Putamen (tissue), 1 donor: ENCODE measurements at places on chromosomes 6 and 20.

DNA sequence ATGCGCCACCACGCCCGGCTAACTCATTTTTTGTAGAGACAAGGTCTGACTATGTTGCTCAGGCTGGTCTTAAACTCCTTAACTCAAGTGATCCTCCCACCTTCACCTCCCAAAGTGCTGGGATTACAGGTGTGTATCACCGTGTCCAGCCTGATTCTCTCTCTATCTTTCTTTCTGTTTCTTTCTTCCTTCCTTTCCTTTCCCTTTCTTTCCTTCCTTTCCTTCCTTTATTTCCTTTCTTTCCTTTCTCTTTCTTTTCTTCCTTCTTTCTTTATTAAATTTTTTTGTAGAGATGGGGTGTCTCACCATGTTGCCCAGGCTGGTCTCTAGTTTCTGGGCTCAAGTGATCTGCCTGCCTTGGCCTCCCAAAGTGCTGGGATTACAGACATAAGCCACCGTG lies 38.7 kb upstream of the MTHFD1L start:
- no peak for DNase-seq

DNA sequence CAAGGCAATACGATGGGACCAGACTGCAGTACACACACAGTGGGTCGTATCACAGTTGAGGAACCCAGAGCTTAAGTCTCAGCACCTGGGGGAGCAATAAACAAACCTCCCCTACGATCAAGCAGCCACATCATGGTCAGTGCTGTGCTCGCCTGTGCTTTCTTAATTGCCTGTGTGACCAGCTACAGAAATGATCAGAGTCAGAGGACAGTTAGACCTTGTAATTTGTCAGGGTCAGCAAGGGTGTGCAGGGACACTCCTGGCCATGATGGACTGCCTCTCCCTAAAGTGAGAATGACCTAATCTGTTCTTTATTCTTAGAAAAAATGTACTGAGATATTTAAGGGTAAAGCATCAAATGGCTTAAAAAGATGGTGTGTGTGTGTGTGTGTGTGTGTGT lies 78.4 kb downstream of the OPRM1 start:
- DNase-seq, result no peak

GRCh38 chr20:61125546-61126180 lies 126.4 kb upstream of the CDH4 start:
- no peak for DNase-seq

- DNase-seq, result no peak
These were observed 201.5 kb downstream of the ZFAND3 start for GRCh38 chr6:38021029-38021428.

DNA sequence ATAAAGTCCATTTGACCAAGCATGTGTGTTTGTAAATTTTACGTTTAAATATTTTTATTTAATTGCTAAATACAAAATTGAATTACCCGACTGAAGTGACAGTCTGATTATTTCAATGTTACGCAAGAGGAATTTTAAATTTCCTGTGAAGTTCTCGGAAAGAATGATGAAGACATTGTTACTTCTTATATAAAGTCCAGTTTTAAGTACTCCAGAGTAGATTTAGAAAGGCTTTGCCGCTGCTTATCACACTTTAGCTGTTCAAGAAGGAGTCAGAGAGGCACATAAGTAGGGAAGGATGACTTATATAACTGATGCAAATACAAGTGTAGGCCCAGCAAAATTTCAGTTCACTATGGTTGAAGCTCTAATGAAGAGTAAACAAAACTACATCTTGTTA lies 265.1 kb upstream of the CITED2 start:
- DNase-seq, result no peak

DNA sequence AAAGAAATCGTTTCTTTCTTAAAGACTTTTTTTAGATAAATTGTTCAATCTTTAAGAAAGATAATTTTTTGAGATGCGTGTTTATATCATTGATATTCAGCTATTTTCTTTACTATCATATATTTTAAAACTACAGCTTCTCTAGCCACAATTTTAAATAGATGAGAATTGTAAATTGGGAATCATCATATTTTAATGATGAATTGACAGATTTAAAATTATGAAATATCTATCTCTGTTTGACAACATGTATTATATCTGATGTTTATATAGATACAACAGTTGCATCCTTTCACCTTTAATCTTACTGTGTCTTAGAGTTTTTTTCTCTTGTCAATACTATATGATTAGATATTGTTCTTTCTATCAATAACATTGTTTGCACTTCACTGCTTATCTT lies 762.3 kb upstream of the GJE1 start:
- DNase-seq, result no peak

DNA sequence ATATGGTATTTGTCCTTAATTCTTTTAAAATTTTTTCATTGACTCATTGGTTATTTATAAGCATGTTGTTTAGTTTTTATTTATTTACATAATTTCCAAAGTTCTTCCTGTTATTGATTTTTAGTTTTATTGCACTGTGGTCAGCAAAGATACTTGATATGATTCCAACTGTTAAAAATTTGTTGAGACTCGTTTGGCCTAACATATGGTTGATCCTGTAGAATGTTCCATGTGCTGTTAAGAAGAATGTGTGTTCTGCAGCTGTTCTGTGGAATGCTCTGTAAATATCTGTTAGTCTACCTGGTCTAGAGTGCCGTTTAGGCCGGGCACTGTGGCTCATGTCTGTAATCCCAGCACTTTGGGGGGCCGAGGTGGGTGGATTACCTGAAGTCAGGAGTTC lies 197.7 kb downstream of the CD109 start:
- DNase-seq, result no peak

- no peak for DNase-seq
These were observed 2.6 kb downstream of the SLCO4A1 start for GRCh38 chr20:62644802-62645496.

DNA sequence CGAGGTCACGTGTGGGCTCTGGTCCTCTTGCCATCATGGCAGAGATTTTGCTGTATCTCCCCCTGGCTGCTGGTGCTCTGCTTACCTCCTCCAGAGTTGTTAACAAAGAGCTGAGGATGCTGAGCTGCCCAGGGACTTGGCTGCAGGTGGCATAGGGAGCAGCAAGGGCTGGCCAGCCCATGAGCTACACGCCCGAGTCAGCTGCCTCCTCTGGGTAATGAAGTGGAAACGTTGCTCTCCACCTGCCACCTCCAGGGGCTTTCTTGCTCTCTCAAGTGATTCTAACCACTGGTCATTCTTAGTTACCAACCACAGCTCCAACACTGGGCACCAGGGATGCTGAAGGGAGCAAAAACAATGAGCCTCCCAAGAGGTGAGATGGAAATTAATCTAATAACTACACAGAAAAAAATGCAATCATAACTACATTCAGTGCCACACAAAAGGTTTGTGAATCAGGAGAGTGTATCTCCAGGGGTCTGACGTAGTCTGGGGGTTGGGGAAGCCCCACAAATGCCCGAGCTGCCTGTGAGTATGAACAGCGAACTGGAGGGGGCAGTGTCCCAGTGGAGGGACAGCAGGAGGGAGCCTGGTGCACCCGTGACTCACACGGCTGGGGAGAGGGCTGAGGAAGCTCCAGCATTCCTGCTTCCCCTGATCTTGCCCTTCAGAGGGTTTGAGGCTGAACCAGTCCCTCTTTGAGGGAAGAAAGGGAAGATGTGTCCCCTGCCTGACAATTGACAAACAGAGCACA lies 78.7 kb downstream of the CDH26 start:
- DNase-seq, result no peak

DNA sequence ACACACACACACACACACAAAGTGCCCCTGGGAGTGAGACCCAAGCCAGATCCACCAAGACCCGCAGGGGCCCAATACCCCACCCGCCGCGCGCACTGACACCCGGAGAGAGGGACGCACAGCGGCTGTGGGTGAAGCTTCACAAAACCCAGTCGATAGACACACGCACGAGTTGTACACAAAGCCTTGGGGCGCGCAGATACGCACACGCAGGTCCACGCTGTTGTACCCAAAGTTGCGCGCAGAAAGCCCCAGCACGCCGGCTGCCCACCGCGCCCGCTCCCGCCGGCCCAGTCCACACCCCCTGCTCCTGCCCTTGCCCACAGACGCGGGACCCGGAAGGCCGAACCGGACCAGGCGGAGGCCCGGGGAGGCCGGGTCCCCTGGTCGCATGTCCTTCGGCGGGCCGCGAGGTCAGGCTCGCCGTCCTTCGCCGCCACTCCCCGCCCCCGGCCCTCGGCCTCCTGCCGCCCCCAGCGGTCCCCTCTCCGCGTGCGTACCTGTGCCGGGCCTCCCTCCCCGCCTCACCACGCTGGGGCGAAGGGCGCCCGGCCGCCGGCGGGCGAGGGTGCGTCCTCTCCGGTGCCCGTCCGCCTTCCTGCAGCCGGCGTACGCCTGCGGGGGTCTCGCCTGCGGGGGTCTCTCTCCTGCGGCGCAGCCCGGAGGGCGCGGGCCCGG lies at the start of gene TMEM74B:
TSS of gene TMEM74B (minus strand) at position 344 of the 678 bp plus-strand sequence. CDS start 1,180 bp downstream, outside the sequence.
- DNase-seq, result no peak

DNA sequence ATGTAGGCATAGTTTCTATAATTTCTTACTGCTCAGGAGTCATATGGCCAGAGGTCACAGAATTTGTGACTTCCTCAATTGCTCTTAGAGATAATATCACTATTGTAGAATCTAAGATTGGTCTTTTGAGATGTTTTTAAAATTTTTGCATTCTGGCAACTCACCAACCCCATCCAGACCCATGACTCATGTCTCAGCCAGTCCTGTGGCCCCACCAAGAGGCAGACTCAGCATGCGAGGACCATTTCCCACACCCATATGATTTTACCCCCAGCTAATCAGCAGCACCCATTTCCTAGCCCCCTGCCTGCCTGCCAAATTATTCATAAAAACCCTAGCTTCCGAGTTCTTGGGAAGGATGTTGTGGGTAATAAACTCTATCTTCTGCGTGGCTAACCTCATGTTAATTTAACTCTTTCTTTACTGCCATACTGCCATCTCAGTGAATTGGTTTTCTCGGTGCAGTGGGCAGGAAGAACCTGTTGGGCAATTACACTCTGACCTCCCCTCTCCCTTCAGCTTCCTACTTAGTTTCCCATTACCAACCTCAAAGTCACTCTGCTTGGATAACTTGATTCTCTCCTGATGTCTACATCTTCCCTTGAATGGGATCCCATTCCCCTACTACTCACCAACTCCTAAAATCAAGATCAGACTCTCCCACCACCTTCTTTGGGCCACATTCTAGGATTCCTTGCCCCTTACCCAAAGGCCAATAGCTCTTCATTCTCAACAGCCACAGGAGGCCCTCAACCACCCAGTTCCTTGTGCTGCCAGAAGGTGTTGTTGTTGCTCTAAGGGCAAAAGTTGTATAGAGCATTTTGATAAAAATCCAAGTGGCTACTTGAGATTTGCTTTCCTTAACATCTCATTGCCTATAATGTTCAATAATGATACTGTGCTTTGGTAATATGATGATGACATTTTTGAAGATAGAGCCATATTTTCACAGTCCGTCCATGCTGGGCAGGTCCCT lies 16.2 kb upstream of the IYD start:
- DNase-seq, result no peak

DNA sequence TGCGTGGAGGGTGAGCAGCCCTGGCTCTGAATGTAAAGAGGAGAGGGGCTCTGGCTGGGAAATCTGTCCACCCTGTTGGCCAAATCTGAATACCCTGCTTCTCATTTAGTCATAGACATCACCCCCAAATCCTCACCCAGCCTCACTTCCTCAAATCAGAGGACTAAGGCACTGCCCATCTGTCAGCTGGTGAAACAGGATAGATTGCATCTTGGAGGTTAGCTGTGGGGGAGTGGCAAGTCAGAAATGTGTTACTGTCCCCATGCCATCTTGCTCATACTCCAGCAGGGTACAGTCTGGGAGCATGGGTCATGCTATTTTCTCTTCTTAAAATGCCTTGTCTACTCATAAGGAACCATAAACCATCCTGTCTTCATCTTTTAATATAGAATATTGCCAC lies 9.5 kb upstream of the DTNBP1 start:
- DNase-seq, result no peak

DNA sequence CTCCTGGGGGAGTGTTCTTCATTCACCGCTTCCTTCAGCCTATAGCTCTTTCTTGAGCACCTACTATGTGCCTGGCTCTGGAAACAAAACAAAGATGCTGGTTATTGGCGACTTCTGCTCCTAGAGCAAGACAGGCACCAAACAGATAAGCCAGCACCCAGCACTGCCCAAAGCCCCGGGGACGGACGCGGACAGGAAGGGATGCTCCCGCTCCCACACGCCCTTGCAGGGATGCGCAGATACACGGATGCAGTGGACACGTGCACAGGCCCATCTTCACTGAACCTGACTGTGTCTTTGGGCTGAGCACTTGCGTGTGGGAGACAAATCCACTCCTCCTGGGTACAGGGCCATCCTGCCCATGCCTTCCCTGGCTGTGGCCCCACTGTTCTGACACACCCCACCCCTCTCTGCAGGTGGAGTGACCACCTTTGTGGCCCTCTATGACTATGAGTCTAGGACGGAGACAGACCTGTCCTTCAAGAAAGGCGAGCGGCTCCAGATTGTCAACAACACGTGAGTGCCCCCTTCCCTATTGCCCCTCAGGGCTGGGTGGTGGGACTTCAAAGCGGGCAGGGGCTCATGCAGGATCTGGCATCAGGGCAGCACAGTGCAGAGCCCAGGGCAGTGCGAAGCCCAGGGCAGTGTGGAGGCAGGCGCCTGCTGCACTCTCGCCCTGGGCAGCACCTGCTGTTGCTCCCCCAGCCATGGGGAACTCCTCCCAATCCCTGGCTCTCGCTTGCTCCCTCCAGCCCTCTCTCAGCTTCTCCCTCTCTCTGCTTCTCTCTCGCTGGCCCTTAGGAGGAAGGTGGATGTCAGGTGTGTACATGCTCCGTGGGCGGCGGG lies 39.9 kb downstream of the SRC start:
- no peak for DNase-seq

GRCh38 chr6:163570579-163571231 lies 156.2 kb downstream of the QKI start:
- DNase-seq, result no peak

DNA sequence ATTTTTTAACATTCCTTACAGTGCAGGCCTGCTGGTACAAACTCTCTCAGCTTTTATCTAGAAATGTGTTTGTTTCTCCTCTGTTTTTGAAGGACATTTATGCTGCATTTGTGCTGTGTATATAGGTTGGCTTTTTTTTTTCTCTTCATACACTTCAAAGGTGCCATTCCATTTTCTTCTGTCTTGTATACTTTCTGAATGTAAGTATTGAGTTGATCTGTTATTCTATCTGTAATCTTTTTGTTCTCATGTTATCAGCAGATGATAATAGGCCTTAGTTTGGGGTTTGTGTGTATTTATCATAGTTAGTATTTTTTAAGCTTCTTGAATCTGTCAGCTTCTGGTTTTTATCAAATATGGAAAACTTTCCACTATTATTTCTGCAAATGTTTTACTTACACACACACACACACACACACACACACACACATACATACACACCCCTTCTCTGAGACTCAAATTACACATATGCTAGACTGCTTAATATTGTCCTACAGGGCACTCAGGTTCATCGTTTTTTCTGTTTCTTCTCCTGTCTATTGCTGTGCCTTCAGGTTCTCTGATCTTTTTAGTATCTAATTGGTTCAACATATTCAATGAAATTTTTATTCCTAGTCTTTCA lies 74.6 kb downstream of the RPP40 start:
- DNase-seq, result no peak
